ENCODE measurements at places on chromosomes 6 and 20. TPM values are rescaled to one million over a fixed set of nuclear protein-coding genes. Genes with fewer than 3 reads are reported as not detected.

DNA sequence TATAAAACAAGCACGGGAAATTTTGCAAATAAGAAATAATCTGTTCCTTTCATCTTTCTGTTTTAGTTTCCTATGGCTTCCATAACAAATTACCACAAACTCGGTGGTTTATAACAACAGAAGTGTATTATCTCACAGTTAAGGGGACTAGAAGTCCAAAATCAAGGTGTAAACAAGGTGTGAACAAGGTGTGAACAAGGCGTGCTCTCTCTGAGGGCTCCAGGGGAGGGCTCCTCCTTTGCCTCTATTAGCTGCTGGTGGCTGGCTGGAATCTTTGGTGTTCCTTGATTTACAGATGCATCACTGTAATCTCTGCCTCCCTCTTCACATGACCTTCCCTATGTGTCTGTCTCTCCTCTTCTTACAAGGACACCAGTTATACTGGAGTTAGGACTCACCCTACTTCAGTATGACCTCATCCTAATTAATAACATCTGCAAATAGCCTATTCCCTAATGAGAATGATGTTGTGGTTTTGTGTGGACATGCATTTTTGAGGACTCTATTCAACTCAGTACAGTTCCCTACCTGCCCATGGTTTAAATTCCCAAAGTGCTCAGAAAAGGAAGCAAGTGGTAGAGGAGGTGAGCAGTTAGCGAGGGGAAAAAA is 17.5 kb upstream of the BMP5 start:
- DNase-seq: no peak
- H3K4me3 ChIP-seq: no peak overlapping the region
- H3K36me3 ChIP-seq: no peaks in the 10 kb centered on the region
- H3K27me3 ChIP-seq: no peaks in the 10 kb centered on the region
- H3K4me1 ChIP-seq: no peaks in the 10 kb centered on the region

DNA sequence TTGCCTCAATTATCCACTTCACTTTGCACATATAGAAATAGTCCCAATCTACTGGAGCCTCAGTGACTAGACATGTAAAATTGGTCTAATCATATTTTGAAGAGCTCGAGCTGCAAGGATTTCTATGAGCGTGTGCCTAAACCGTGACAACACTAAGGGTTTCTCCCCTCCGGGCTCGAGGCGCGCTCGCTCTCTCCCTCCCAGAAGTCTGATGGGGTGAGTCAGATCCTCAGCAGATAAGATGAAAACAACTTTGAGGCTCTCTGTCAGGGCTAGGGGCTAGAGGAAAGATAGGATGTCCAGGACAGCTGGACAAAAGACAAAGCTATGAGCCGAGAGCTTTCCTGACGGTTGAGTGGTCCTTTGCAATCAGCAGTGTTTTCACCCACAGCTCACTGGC is 16.8 kb downstream of the GNAS-AS1 start:
- H3K4me3 ChIP-seq: no peak overlapping the region
- H3K4me1 ChIP-seq: peaks cover 4% of the 10 kb centered on the region
- H3K27ac ChIP-seq: no peak overlapping the region
- H3K27me3 ChIP-seq: peaks cover 69% of the 10 kb centered on the region
- H3K36me3 ChIP-seq: no peaks in the 10 kb centered on the region

DNA sequence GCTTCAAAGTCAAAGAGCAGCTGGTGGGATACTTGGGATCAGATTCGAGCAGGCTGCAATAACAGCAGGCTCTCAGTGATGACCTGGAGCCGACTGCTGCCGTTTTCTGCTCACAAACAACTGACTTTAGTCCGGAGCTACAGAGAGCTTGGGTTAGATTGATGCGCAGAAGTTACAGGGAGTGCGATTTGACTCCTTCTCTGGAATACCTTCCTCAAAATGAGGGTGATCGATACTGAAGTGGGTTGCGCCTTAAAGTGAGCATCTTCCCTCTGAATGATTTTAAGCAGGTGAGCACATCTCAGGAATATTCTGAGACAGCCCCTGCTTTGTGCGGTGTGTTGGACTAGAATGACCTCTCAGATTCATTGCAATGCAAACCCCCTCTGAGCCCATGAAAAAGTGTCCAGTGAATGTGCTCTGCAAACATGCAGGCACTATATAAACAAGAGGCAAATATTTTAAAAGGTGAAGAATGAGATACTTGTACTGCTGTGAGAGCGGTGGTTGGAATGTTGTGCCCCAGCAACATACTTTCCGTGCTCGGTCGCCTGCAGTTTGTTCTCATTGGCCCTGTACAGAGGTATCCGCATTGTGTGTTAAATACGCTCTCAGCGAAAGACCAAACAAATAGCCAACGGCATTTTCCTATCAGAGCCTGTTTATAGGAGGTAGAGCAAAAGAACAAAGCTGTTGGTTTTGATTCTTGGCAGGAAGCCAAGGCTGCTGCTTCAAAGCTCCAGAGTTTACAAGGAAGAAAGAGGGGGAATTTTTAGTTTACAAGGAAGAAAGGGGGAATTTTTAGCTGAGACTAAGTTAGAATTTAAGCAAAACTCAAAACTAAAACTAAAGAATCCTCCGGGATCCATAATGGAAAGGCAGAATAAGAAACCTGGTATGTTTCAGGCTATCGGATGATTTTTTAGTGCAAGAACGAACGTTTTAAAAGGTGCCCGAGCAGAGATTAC is 67.7 kb downstream of the PHACTR2 start:
- H3K27ac ChIP-seq: peak overlapping the region; percentile 77
- H3K4me1 ChIP-seq: peaks cover 71% of the 10 kb centered on the region
- no peak for DNase-seq
- peak overlapping the region; percentile 39 for H3K4me3 ChIP-seq
- H3K27me3 ChIP-seq: no peaks in the 10 kb centered on the region

DNA sequence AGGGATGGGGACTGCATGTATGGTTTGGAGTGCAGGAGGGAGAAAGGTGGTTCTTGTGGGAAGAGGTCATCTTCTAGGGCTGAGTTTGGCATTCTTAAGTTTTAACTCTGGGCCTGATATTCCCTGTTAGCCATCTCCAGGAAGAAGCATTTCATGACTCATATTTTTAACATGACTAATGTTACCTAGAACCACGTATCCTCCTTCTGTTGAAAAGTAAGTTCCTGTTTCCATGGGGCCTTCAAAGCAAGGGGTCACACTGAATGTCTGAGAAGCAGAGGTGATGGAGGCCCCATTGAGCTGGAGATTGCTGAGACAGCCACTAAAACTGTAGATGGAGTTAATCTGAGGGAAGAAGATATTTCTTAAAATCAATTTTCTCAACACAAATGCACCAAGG is 30.2 kb downstream of the FAM229B start:
- no peaks in the 10 kb centered on the region for H3K27me3 ChIP-seq
- no peak overlapping the region for H3K4me3 ChIP-seq
- DNase-seq: no peak
- H3K36me3 ChIP-seq: peaks cover 92% of the 10 kb centered on the region

DNA sequence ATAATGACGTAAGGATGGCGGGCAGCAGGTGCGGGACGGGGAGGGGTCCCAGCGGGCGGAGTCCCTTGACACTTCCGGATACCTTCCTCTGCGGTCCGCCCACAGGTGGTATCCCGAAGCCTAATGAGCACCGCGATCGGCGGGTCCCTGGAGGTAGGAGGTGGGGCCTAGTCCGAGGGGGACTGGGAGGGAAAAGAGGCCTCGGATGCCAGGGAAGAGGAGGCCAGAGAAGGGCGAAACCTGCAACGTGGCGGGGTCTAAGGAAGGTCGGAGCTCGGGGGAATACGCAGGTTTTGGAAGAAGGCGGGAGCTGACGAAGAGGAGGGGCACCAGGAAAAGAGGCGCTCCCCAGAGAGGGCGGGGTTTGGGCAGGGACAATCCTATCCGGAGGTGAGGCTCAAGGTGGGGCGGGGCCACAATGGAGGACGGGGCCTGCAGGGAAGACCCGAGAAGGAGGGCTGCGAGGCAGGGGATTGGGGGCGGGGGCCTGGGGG is 3.7 kb downstream of the PRSS16 start:
- H3K36me3 ChIP-seq: no peaks in the 10 kb centered on the region
- DNase-seq: no peak
- H3K4me3 ChIP-seq: peak overlapping the region; percentile 59
- H3K27ac ChIP-seq: no peak overlapping the region
- H3K27me3 ChIP-seq: peaks cover 100% of the 10 kb centered on the region

- H3K4me1 ChIP-seq: peaks cover 13% of the 10 kb centered on the region
- no peak overlapping the region for H3K4me3 ChIP-seq
- H3K27ac ChIP-seq: no peak overlapping the region
- H3K27me3 ChIP-seq: no peaks in the 10 kb centered on the region
Observed at GRCh38 chr20:19699180-19699971, 58.7 kb upstream of the RIN2 start.

DNA sequence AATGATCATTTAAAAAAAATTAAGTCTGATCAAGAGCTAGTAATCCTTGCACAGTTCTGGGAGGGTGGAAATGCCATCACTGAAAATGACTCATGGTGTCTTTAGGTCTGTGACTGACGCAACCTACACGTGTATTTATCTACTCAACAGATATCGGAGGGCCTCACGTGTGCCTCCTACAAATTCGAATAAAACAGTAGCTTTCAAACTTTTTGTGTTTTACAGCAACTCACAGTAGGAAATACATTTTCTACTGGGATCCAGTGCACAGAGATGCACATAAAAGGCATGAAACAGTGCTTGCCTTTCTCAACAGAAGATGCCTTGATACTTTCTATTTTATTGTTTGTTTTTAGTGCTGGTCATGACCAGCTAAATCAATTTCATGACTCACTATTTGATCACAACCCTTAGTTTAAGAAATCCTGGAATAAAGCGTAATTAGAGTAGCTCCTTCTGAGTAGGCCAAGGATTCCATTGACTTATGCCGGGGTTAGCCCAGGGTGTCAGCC is 210.0 kb upstream of the SNX9 start:
- H3K4me3 ChIP-seq: no peak overlapping the region
- H3K36me3 ChIP-seq: no peaks in the 10 kb centered on the region
- no peak overlapping the region for H3K27ac ChIP-seq
- no peak for DNase-seq
- peaks cover 7% of the 10 kb centered on the region for H3K4me1 ChIP-seq
- no peaks in the 10 kb centered on the region for H3K27me3 ChIP-seq

- DNase-seq: no peak
- H3K4me3 ChIP-seq: no peak overlapping the region
- no peaks in the 10 kb centered on the region for H3K4me1 ChIP-seq
- H3K36me3 ChIP-seq: no peaks in the 10 kb centered on the region
- no peak overlapping the region for H3K27ac ChIP-seq
- H3K27me3 ChIP-seq: no peaks in the 10 kb centered on the region
Observed at GRCh38 chr6:55584654-55585354, 5.8 kb upstream of the HMGCLL1 start.

DNA sequence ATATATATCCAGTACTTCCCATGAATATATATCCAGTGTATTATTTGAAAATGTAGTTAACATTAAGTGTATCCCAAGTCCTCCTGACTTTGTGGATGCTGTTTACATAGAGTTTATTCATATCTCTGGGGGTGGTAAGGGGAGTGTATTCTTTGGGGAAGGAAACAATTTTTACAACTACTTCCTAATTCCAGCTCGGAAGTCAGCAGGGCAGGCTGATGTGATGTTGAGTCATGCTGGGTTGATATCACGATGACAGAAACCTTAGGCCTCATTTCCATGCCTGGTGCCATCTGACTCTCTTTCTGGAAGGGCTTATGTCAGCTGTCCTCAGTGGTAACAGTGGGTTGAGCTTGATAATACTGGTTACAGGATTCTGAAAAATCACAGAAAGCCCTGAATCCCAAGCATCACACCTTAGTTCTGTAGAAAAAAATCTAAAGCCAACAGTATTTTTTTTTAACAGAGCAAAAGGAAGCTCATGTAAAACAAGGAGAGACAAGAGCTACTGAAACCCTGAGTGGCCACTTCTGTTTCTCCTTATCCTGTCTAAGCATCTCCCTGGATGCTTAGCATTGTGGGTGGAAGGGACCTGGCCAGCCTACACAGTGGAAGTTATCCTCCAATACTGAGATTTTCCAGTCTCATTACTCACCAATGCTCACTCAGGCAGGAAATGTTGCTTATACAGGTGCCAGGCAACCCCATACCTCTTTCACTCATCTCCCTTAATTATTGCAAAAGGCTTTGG is 75.2 kb upstream of the IYD start:
- H3K27ac ChIP-seq: no peak overlapping the region
- H3K27me3 ChIP-seq: peaks cover 31% of the 10 kb centered on the region
- H3K4me1 ChIP-seq: no peaks in the 10 kb centered on the region
- no peaks in the 10 kb centered on the region for H3K36me3 ChIP-seq

- H3K27ac ChIP-seq: no peak overlapping the region
- no peak for DNase-seq
- H3K27me3 ChIP-seq: no peaks in the 10 kb centered on the region
Observed at GRCh38 chr20:8315639-8316573, 183.8 kb downstream of the PLCB1 start.

DNA sequence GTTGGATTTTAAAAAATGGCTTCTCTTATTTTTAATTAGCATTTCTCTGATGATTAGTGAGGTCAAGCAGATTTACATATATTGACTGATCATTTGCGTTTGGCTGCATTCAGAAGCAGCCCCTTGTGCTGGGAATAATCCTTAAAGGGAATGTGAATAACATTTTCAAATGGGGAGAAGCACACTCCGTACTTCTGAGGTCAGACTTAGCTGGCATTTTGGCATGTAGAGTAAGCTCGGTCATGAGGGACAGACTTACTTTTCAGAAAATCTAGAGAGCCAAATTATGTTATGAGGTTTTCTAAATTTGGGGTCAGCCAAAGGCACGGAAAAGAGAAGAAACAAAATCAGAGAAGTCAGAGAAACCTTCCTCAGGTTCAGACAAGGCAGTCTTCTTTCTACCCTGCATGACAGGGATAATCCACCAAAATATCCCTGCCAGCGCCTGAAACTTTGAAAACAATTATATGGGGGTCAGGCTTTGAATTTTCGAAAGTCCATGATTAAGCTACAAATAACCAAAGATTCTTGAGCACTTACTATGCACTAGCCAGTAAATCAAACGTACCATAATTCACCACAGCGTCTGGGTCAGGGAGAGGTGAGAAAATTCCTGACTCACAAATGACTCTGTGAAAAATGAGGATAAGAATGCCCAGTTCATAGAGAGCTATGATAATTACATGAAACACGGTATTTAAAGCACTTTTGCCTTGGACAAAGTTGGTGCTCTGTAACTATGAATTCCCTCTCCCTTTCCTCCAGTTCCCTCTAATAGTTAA is 44.9 kb downstream of the ADAT2 start:
- no peak for DNase-seq
- H3K4me1 ChIP-seq: peaks cover 8% of the 10 kb centered on the region
- no peak overlapping the region for H3K27ac ChIP-seq
- no peaks in the 10 kb centered on the region for H3K27me3 ChIP-seq
- H3K4me3 ChIP-seq: no peak overlapping the region
- H3K36me3 ChIP-seq: no peaks in the 10 kb centered on the region

ZNF334 gene
- total RNA-seq: 0.71 TPM

SLC22A16 gene
- total RNA-seq: not detected

COL10A1 gene
- total RNA-seq: 0.05 TPM

PTGIS gene
- total RNA-seq: 26.3 TPM

CYP24A1 gene
- total RNA-seq: not detected

KCTD20 gene
- total RNA-seq: 21.3 TPM

Data from left ventricle myocardium inferior (tissue), 1 donor.